ENCODE measurements at places on chromosomes 16 and 17.
A peak's percentile ranks its signal among the peaks of the same experiment; 100 is the strongest.

DNA sequence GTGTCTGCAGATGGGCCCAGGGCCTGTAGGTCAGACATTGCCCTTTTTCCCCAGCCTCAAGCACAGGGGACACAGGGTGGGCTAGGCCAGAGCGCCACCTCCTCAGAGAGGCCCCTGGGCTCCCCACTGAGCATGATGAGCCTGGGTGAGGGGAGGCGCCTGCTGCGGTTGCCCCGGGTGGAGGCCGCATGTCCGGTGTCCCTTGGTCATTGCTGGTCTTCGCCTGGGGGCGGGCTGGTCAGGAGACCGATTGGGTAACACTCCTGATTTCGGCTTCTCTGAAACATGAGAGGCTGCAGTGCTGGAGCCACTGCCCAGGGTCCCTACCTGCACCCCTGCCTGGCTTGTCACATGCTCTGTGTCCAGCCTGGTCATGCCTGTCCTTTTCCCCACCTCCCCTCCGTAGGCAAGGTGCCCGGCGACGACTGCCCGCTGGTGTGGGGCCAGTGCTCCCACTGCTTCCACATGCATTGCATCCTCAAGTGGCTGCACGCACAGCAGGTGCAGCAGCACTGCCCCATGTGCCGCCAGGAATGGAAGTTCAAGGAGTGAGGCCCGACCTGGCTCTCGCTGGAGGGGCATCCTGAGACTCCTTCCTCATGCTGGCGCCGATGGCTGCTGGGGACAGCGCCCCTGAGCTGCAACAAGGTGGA is 2.4 kb upstream of the NPB start:
- DNase-seq, result no peak

DNA sequence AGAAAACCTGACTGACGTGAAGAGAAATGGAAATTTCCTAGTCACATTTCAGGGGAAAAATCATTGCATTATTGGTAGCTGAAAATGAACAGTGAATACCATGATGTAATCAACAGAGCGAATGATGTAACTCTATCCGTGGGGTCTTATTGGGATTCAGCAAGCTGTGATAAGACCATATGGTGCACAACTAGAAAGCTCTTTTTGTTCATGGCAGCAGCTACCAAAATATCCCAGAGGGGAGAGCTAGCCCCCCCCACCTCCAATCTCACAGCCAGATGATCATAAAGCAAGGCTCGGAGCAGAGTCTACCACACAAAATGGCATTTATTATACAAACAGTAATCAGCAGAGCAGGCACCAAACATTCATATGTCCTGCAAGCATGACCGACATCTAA is 22.2 kb upstream of the DNAH17 start:
- DNase-seq, result no peak

DNA sequence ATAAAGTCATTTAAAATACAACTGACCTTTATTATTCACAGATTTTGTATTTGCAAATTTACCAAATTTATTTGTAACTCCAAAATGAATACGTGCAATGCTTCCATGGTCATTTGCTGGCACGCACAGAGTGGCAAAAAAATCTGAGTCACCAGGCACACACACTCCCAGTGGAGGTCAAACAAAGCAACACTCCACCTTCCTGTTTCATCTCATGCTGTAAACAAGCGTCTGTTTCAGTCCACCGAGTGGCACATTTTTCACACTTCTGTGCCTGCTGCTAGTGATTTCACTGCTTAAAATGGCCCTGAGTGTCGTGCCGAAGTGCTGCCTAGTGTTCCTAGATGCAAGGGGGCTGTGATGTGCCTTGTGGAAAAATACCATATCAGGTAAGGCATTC is 17.8 kb upstream of the ITGAE start:
- DNase-seq, result no peak

GRCh38 chr17:79420318-79421243 is 190.3 kb downstream of the RBFOX3 start:
- DNase-seq, result no peak

GRCh38 chr17:17403899-17404576 is 72.8 kb upstream of the MED9 start:
- DNase-seq, result no peak

DNA sequence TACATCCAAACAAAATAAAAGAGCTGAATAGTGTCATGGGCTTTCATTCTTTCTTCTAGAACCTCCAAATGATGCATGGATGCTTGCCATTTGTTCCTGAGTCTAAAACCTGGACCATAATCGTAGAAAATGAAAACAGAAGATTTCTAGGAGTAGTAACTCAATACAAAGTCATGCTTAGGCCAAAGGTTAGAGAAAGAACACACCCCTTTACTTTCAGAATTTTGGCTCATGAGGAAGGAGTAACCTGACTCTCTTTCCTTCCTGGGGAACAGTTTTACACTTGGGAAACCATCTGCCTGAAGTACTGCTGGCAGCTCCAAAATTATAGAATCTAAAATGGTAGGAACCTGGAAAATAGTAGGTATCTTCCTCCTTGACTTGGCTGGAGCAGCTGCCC is 137.2 kb downstream of the SNX11 start:
- no peak for DNase-seq

GRCh38 chr17:57284984-57285646 is 28.8 kb downstream of the MSI2 start:
- DNase-seq, result peak; percentile 39

DNA sequence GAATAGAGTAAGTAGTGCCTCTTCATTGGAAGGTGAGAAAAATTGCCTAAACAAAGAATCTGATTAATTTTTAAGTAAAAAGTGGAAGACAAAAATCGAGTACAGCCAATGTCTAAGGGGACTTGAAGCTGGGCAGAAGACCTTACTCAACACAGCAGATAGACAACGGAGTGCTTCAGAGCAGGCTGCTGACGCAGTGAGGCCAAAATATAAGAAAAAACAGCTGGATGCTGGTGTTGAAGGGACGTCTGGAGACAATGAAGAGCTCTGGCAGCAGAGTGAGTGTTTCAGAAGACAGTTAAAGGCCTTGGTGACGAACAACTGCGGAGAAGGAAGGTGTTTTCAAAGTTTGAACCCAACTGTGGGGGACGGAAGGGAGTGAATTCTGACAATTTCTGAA is 169.8 kb downstream of the MRTFB start:
- DNase-seq, result no peak

- no peak for DNase-seq
Observed at GRCh38 chr17:33334703-33335102, 41.6 kb upstream of the ASIC2 start.
